Activated CD8-positive, alpha-beta T cell treated with anti-CD3 and anti-CD28 coated beads, Interleukin-2, amount 10 ng/mL, durations not matched to agents 7 days and 5 days (primary cell): ENCODE measurements at places on chromosomes 6 and 20. TPM values are rescaled to one million over a fixed set of nuclear protein-coding genes. Genes with fewer than 3 reads are reported as not detected.

Gene TGM2
- total RNA-seq: 0.34 TPM

Gene FGD2
- 10.1 TPM for total RNA-seq

Gene TFAP2C
- total RNA-seq: not detected

Gene MYLK4
- 0.13 TPM for total RNA-seq

Gene RIPOR3
- not detected for total RNA-seq

Gene HDGFL1
- total RNA-seq: not detected

Gene ZSCAN31
- total RNA-seq: 0.78 TPM

Gene LGSN
- total RNA-seq: not detected

Gene SLC12A5
- total RNA-seq: 1.3 TPM

Gene ABCC10
- total RNA-seq: 38.8 TPM

Gene SLC22A16
- not detected for total RNA-seq

Gene SOX4
- 0.71 TPM for total RNA-seq
